ENCODE measurements at places on chromosomes 16 and 17.

GRCh38 chr16:19143599-19143956 lies 24.5 kb upstream of the SYT17 start:
- no peak for DNase-seq

GRCh38 chr16:60123392-60124023 lies 1389.4 kb upstream of the GOT2 start:
- no peak for DNase-seq

DNA sequence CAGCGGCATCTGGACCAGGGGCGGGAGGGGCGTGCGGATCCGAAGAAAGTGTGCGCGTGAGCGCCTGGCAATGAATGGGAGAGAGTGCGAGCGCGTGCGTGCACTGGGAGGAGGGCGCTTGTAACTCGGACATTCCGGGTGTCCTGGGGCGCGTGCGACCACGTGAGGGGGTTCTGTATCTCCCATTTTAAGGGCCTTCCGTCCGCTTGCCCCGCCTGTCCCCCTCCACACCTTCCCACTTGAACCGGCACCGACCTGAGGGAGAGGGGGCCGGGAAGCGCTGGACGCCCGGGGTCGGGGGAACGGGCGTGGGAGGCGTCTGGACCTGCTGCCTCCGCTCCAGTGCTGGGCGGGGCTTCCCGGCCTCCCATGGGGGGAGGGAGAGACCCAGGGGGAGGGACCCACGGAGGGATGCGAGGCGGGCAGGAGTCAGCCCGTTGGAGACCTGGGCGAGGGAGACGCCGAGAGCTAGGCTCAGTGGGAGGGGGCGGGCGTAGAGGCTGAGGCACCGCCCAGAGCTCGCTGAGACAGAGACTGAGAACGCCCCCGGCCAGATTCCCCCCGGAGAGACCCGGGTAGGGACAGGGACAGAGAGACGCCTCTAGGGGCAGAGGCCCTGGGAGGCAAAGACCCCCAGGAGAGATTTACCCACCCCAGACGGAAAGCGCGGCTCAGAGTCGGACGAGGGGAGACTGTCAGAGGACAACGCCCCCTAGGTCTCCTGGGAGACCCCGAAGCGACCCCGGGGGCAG lies at the start of gene KREMEN2:
TSS of gene KREMEN2 (plus strand) at position 553 of the 752 bp plus-strand sequence. CDS start 246 bp downstream, outside the sequence.
- DNase-seq = no peak

- no peak for DNase-seq
Measured at GRCh38 chr17:75096082-75096625, 8.4 kb downstream of the SLC16A5 start.

- DNase-seq = peak; percentile 6
Measured at GRCh38 chr16:53912155-53912554, 208.2 kb downstream of the FTO start.

- no peak for DNase-seq
Measured at GRCh38 chr16:22694887-22695382, 119.0 kb upstream of the HS3ST2 start.

- DNase-seq = no peak
Measured at GRCh38 chr17:17170346-17170985, 35.7 kb downstream of the PLD6 start.

GRCh38 chr16:1915732-1916639 lies 2.2 kb downstream of the HS3ST6 start:
- no peak for DNase-seq

GRCh38 chr16:82240111-82240510 lies 70.1 kb upstream of the MPHOSPH6 start:
- no peak for DNase-seq

DNA sequence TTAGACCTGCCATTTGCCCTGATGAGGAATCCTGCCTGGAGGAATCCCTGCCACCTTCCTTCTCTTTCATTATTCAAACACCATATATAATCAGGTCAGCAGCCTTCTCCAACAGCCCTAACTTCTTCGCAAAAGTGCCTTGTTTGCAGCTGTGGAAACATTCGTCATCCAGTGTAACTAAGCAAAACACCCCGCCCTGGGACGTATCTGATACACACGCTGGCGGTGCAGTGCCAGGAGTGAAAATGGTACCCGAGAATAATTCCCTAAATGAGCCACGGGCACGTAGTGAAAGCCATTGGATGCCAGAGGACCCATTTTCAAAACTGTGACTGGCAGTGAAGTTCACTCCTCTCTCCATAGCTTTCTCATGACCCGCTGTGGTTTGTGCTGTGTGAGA lies 73.7 kb downstream of the IRX3 start:
- DNase-seq = no peak

DNA sequence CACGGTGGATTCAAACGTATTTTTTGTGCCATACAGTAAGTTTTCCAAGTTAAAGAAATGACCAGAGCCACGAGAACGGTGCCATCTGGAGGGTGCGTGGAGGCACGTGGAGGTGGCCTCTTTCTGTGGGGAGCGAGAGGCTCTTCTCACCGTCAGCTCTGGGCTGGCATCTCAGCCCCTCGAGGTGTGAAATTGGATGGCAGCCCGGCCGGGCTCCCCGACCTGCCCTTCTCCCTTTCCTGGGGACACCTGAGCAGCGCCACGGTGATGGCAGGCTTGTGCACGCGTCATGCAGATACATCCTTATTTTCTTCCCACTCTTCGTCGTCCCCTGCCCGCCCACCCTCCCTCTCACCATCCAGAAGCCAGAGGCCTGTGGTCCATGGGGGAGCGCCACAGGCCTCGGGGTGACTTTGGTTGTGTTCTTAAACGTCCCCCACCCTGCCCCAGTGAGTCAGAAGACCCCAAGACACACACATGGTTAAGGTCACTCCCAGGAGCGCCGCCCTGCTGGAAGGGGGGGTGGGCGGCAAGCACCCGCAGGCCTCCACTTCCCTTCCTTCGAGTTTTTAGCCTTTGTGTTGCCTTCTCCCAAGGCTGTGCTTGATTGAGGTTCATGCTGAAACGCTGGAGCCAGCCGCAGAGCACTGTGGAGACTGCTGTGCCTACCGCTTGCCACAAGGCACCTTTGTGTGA lies 109.4 kb downstream of the BANP start:
- DNase-seq = no peak

DNA sequence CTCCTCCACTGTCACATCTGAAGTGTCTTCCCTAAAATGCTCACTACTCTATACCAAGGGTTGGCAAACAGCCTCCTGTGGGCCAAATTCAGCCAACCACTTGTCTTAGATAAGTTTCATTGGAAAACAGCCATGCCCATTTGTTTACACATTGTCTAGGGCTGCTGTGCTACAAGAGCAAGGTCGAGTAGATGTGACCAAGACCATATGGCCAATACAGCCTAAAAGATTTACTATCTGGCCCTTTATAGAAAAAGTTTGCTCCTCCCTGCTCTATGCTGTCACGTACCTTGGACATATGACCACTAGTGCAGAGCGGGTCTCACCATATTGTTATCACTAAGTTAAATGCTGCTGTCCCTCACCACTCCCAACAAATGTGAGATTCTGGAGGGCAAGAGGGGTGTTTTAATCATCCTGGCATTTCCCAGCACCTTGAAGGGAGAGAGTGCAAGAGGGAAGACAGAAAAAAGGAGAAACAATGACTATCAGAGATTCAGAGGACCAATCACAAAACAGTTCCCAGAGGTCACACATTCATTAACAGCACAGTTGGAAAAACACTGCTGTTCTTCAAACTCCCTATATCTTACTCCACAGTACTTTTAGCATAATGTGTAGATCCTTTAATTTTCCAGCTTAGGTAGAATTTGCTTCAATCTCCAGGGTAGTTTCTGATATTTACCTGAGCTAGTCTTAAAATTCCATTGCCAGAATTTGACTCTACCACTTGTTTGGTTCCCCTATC lies 13.2 kb downstream of the LSM12 start:
- no peak for DNase-seq

DNA sequence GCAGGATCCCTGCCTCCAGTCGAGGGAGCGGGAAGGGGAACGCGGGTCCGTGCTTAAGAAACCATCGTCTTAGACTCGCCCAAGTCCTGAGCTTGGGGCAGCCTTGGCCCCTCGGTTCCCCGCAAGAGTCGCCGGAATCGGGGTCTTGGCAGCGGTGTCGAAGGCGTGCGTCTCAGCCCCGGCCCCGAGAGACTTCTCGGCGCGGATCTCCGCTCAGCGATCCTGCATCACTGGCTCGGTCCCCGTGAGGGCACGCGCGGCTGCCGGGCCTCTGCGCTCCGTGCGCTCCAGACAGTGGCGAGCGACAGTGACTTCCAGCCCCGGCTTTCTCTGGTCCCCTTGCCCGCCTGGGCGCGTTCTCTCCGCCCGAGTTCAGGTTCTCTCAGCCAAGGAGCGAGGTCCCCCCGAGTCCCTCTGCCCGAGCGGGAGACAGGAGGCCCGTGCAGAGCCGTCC lies 380 bp downstream of the HS3ST3A1 start:
- no peak for DNase-seq

GRCh38 chr17:1736348-1737281 lies 6.1 kb upstream of the SERPINF2 start:
- DNase-seq = no peak

GRCh38 chr17:31510308-31511194 lies 119.1 kb downstream of the RAB11FIP4 start:
- DNase-seq = no peak

DNA sequence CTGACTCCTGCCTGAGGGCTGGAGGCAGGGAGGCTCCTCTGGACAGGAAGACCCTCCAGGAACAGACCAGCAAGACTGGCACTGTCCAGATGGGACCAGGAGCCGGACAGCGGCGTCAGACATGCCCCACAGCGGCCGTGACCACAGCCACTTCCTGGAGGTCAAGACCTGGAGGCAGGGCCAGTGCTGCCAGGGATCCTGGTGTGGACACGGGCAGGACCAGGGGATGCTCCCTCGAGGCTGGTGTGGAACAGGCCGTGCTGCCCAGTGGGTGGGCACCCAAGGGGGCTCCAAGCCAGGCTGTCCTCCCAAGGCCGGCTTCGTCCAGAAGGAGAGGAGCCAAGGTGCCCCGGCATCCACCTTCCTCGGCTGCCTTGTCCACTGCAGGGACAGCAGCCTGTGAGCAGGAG lies 4.5 kb upstream of the CCDC57 start:
- DNase-seq = no peak

- no peak for DNase-seq
Measured at GRCh38 chr17:50502301-50502990, 5.8 kb upstream of the MYCBPAP start.

GRCh38 chr16:85610059-85610445 lies 3.1 kb upstream of the GSE1 start:
- no peak for DNase-seq

- no peak for DNase-seq
Measured at GRCh38 chr17:49687878-49688491, 10.1 kb upstream of the SPOP start.

DNA sequence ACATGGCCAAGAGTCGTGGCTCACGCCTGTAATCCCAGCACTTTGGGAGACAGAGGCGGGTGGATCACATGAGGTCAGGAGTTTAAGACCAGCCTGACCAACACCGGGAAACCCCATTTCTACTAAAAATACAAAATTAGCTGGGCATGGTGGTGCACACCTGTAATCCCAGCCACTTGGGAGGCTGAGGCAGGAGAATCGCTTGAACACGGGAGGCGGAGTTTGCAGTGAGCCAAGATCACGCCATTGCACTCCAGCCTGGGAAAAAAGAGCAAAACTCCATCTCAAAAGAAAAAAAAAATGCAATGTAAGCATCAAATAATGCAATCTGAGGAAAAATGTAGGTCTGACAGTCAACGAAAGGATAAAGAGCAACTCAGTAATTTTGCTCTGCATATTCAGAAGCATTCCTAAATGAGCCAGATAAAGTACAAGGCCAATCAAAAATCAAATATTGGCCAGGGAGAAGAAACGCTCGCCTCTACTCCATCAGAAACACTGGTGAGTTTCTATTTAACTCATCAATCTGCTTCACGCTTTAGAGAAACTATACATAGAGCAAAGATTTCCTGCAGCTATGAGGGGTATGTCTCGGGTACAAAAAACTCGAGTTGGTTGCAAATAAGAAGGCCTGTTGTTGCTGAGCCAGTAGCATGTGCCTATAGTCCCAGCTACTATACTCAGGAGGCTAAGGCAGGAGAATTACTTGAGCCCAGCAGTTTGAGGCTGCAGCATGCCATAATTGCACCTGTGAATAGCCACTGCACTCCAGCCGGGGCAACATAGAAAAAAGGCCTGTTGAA lies 3.7 kb downstream of the TXNDC11 start:
- no peak for DNase-seq

- no peak for DNase-seq
Measured at GRCh38 chr16:68526143-68526781, 12.8 kb upstream of the ZFP90 start.

DNA sequence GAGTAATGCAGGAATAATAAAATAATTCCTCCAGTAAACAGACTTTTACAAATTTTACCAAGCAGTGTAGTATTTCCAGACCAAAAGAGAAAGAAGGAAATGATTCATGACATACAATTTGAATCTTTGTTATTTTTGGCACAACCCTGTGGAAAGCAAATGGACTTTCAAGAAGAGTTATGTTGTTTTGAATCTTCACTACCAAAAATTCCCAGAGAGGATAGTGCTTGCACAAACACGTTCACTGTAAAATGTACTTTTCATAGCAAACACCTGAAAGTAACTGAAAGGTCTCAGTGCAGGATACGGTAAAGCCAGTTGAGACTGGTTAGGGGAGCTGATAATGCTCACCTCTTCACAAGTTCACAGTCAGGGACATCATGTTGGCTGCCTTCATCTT lies 107.1 kb downstream of the USP22 start:
- no peak for DNase-seq

GRCh38 chr17:36705874-36706731 lies 104.7 kb downstream of the MRM1 start:
- DNase-seq = peak; percentile 25

DNA sequence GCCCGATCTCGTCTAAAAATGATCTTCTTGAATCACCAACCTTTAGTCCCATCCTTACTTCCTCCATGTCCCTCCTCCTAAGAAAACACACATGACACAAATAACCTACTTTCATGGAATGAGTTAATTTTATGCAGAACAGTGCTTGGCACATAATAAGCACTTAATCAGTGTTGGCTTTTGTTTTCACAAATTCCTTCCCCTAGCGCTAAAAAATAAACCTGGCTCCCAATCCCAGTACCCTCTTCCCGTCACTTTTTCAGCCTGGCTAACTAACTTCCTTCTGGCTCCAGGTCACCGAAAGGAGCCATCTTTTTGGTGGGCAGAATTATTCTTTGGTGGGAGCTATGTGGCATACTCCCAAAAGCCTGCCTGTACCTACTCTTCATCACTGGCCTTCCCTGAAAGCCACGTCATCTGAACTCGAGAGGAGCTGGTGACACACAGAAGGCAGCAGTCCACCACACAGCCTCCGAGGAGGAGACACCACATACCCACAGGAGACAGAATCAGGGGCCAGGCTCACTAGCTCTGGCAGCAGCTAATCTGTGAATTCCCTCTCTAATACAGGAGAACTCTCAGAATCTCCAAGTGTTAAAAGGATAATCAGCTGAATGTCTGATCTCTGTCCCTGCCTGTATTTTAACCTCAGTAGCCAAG lies 114.5 kb downstream of the SMG6 start:
- DNase-seq = no peak
